ENCODE measurements at places on chromosomes 4 and X.
A peak's percentile ranks its signal among the peaks of the same experiment; 100 is the strongest.

GRCh38 chr4:8341691-8342090 is 72.1 kb downstream of the HTRA3 start:
- DNase-seq = no peak
- H3K27ac ChIP-seq = no peak overlapping the region
- H3K36me3 ChIP-seq = no peaks in the 10 kb centered on the region
- H3K4me3 ChIP-seq = no peak overlapping the region
- no peaks in the 10 kb centered on the region for H3K27me3 ChIP-seq
- no peaks in the 10 kb centered on the region for H3K4me1 ChIP-seq

DNA sequence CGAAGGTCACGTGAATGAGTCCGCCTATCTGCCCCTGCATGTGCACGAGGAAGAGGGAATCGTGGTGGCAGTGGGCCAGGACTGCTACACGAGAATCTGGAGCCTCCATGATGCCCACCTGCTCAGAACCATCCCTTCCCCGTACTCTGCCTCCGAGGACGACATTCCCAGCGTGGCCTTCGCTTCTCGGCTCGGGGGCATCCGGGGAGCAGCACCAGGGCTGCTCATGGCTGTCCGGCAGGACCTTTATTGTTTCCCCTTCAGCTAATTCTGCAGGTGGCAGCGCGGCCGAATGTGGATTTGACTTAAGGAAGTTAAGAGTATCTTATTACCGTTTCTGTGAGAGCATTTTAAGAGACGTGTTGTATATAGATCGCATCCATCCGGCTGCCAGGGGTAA is 1.2 kb downstream of the DCAF4L1 start:
- no peaks in the 10 kb centered on the region for H3K36me3 ChIP-seq
- H3K4me1 ChIP-seq = no peaks in the 10 kb centered on the region
- no peaks in the 10 kb centered on the region for H3K27me3 ChIP-seq

DNA sequence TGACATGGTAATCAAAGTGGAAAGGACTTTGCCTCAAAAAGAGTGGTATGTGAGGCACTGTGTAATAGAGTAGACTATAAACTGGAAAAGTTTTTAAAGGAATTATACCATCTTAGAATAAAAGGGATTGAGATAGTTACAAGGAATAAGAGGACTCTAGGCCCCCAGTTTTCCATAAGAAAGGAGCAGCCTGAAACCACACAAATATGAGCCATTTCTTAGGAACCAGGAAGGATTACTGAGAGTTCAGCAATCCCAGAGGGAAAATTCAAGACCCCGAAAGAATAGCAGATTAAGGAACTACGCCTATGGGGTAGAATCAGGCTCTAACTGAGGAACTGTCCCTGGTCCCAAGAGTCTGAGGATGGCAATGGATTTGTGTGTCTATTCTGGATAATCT is 1213.3 kb downstream of the C4orf33 start:
- H3K4me3 ChIP-seq = no peak overlapping the region
- H3K27me3 ChIP-seq = no peaks in the 10 kb centered on the region
- no peaks in the 10 kb centered on the region for H3K4me1 ChIP-seq
- H3K27ac ChIP-seq = no peak overlapping the region
- DNase-seq = no peak

- no peak overlapping the region for H3K27ac ChIP-seq
- no peak overlapping the region for H3K4me3 ChIP-seq
- peaks cover 15% of the 10 kb centered on the region for H3K36me3 ChIP-seq
- DNase-seq = no peak
- no peaks in the 10 kb centered on the region for H3K27me3 ChIP-seq
These were observed 29.1 kb downstream of the TBC1D14 start for GRCh38 chr4:6938647-6939271.

GRCh38 chr4:8835521-8836365 is 35.9 kb downstream of the HMX1 start:
- no peak for DNase-seq
- peaks cover 2% of the 10 kb centered on the region for H3K27me3 ChIP-seq
- H3K4me1 ChIP-seq = no peaks in the 10 kb centered on the region

DNA sequence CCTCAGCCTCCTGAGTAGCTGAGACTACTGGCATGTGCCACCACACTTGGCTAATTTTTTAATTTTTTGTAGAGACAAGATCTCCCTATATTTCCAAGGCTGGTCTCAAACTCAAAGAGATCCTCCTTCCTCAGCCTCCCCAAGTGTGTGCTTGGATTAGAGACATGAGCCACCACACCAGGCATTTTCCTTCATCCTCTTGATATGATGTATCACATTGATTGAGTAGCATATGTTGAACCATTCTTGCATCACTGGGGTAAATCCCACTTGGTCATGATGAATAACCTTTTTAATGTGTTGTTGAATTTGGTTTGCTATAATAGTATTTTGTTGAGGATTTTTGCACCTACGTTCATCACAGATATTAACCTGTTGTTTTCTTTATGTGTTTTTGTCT is 24.2 kb upstream of the PPM1K start:
- H3K27me3 ChIP-seq = peaks cover 6% of the 10 kb centered on the region
- no peak overlapping the region for H3K27ac ChIP-seq
- H3K36me3 ChIP-seq = no peaks in the 10 kb centered on the region
- DNase-seq = no peak

DNA sequence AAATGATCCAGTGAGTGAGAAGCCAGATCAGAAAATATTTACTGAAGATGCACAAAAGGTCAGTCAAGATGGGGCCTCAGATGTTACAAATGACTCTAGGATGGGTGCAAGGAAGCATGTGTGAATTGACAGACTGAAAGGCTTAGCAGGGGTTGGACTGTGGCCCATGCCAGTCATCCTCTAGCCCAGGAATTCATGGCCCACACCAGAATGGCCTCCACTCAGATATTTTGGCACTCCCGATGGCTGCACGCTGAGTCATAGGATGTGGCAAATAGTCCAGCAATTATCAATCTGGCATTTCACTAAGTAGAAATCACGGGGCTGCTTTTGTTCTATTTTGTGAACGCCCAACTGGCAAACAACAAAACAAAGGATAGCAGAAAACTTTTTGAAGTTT is 406.5 kb downstream of the IQCM start:
- no peak overlapping the region for H3K4me3 ChIP-seq
- DNase-seq = no peak
- H3K27ac ChIP-seq = no peak overlapping the region
- no peaks in the 10 kb centered on the region for H3K36me3 ChIP-seq
- no peaks in the 10 kb centered on the region for H3K27me3 ChIP-seq

GRCh38 chr4:15173251-15173650 is 171.0 kb downstream of the CPEB2 start:
- DNase-seq = no peak
- no peak overlapping the region for H3K4me3 ChIP-seq
- peaks cover 3% of the 10 kb centered on the region for H3K36me3 ChIP-seq
- no peak overlapping the region for H3K27ac ChIP-seq

DNA sequence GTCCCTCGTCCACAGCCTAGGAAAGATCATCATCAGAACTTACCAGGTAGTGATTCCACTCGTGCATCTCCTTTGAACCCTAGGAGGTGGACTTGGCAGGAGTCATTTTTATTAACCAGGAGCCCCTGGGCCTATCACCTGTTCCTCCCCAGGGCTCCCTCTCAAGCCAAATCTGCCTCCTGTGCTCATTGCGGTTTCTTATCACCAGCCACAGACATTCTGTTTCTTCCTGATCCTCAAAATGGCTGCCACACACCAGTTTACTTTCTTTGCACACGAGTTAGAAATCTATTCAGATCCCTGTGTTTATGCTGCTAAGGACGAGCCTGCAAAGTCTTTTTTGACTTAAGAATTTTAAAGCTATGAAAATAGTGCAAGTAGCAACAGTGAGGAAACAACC is 354.5 kb upstream of the BOD1L1 start:
- peaks cover 3% of the 10 kb centered on the region for H3K4me1 ChIP-seq
- H3K27me3 ChIP-seq = peaks cover 16% of the 10 kb centered on the region
- H3K36me3 ChIP-seq = no peaks in the 10 kb centered on the region
- no peak for DNase-seq
- H3K27ac ChIP-seq = no peak overlapping the region

DNA sequence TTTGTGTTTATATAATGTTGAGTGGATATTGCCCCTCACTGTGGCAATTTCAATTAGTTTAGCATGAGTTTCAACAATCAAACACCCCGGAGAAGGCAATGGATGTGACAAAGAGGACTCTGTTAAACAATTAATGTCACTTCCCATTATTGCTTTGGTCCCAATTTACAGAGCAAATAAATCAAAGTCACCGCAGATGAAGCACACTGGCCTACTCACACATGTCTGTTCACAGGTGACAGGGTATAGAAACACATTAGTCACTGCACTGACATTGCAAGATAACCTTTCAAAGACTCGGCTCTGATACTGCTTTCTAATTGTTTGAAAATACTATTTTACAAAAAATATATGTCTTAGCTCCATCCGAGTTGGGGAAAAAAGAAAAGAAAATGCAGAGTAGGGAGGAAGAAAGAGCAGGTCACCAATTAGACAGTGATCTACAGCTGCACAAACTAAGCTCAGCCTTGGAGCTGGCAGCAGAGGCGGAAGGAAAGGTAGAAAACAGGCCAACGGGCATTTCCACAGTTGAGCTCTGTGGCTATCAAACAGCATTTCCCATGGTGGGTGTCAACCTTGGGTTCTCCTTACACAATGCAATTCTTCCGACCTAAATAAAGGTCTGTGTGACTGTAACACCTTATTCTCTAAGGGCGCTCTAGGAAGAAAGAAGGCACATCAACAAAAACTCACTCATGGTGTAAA is 53.9 kb downstream of the PPARGC1A start:
- H3K27me3 ChIP-seq = no peaks in the 10 kb centered on the region
- H3K4me1 ChIP-seq = no peaks in the 10 kb centered on the region
- H3K36me3 ChIP-seq = no peaks in the 10 kb centered on the region
- DNase-seq = no peak
- H3K4me3 ChIP-seq = no peak overlapping the region

GRCh38 chr4:116829187-116829586 is 256.2 kb downstream of the TRAM1L1 start:
- no peaks in the 10 kb centered on the region for H3K27me3 ChIP-seq
- no peak for DNase-seq
- no peaks in the 10 kb centered on the region for H3K4me1 ChIP-seq

GRCh38 chr4:26856906-26857277 is 3.7 kb upstream of the STIM2 start:
- H3K4me3 ChIP-seq = peak overlapping the region; percentile 90
- H3K27me3 ChIP-seq = no peaks in the 10 kb centered on the region
- H3K36me3 ChIP-seq = peaks cover 12% of the 10 kb centered on the region
- peaks cover 18% of the 10 kb centered on the region for H3K4me1 ChIP-seq
- DNase-seq = no peak

DNA sequence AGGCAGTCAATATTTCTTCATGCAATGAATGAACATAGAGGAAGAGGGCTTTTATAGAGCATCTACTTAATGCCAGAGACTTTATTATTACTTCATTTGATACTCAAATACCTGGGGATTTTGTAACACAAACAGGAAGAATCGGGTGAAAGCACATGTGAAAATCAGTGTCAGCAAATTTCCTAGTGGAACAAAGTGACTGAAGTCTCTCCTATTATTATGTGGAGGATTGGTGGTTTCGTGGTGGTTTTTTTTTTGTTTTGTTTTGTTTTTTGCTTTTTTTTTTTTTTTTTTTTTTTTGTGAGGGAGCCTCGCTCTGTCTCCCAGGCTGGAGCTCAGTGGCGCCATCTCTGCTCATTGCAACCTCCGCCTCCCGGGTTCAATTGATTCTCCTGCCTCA is 207.0 kb downstream of the RRAGB start:
- peaks cover 1% of the 10 kb centered on the region for H3K36me3 ChIP-seq
- no peaks in the 10 kb centered on the region for H3K4me1 ChIP-seq
- DNase-seq = no peak
- no peak overlapping the region for H3K4me3 ChIP-seq
- no peak overlapping the region for H3K27ac ChIP-seq

DNA sequence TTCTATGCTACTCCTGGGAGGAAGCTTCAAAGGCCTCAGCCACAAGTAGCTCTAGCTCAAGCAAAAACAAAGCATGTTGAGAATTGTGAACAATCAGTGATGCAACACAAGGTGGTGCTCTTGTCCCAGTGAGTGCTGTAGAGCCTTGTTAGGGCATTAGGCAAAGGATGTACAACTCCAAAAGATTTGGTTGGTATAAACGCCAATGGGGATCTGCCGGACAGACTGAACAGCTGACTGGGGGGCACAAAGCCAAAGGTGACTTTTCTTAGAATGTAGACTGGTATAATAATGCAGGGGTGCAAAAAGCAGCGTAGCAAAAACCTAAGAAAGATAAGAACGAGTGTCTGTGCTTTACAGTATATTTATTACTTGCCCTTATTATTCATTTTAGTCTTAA is 62.6 kb upstream of the ALB start:
- no peak overlapping the region for H3K27ac ChIP-seq
- DNase-seq = peak; percentile 36
- no peak overlapping the region for H3K4me3 ChIP-seq
- no peaks in the 10 kb centered on the region for H3K36me3 ChIP-seq

DNA sequence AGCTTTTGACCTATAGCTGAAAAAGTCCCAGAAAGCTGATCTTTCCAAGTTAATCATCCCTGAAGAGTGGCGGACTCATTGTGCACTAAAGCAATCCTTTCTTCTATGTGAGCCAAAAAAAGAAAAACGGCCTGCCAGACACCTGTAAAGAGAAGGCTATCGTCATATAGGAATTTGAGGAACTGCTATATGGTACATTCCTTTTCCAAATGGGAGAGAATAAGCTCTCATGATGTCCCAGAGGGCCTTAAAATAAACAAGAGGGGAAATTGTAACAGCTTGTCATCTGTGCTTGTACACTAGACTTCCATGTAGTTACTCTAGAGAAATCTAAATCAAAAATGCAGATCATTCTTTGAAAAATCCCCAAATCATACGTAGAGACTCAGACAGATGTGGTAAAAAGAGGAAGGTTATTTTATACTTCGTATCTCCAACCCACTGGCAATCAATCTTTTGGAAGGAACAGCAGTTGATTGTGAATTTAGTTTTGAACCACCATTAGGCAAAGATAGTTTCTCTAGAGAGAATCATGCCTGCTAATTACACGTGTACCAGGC is 26.1 kb downstream of the GPR174 start:
- peaks cover 80% of the 10 kb centered on the region for H3K4me1 ChIP-seq
- no peak for DNase-seq
- H3K27ac ChIP-seq = peak overlapping the region; percentile 92

DNA sequence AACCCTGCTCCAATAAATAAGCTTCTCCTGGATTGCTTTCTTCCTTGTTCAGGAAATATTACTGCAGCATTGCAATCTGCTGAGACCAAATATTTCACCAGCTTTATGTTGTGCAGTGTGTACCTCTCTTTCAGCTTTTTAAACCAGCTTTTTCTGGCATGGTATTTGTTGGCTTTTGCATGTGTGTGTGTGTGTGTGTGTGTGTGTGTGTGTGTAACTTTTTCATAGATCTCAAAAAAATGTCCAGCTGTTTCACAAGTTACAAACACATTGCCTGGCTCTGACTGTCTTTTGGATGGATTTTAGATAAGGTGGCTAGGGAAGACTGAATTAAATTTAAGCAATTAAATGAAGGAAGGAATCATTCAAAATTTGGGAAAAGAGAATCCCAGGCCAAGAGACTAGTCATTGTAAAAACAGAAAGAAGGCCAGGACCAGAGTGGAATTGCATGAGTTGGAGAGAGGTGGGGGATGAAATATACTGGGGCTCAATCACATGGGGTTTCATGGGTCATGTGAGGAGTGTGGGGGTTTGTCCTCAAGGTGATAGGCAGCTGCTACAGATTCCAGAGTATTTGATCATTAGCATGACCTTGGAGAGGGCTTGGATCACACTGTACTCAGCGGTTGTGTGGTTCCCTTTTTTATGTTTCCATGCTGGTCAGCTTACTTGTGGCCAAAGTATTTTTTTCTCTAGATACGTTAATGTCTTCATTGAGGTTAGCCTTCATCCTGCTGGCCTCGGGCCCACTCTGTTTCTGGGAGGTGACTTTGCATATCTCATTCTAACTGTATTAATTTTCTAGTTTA is 357.7 kb upstream of the BOD1L1 start:
- H3K27ac ChIP-seq = no peak overlapping the region

Measured in activated naive CD4-positive, alpha-beta T cell treated with anti-CD3 and anti-CD28 coated beads for 36 hours (primary cell).